Epithelial cell of proximal tubule (primary cell): ENCODE measurements at places on chromosomes 5 and 9.

GRCh38 chr5:108061941-108062340 lies 320.0 kb downstream of the FBXL17 start:
- DNase-seq = no peak

- no peak for DNase-seq
Observed at GRCh38 chr5:10775646-10776045, 14.6 kb upstream of the DAP start.

DNA sequence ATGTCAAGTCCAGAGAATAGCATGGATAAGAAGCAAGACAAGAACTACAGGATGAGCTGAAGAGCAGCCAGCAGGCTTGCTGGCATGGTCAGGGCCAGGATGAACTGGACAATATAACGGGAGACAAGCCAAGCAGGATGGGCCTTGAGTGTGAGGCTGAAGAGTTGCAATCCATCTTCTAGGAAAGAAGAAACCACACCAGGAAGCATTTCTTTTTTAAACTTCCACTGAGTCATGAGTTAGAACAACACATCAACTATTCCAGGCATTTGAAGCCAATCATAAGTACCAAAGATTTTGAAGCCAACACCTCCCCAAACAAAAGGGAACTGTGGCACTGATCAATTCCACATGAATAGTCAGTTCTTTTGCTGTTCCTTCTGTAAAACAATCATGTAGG lies 27.3 kb downstream of the SLC31A2 start:
- DNase-seq = no peak

GRCh38 chr5:169881702-169882303 lies 98.5 kb downstream of the INSYN2B start:
- DNase-seq = no peak

GRCh38 chr5:154193283-154193682 lies 2.8 kb downstream of the GALNT10 start:
- no peak for DNase-seq

DNA sequence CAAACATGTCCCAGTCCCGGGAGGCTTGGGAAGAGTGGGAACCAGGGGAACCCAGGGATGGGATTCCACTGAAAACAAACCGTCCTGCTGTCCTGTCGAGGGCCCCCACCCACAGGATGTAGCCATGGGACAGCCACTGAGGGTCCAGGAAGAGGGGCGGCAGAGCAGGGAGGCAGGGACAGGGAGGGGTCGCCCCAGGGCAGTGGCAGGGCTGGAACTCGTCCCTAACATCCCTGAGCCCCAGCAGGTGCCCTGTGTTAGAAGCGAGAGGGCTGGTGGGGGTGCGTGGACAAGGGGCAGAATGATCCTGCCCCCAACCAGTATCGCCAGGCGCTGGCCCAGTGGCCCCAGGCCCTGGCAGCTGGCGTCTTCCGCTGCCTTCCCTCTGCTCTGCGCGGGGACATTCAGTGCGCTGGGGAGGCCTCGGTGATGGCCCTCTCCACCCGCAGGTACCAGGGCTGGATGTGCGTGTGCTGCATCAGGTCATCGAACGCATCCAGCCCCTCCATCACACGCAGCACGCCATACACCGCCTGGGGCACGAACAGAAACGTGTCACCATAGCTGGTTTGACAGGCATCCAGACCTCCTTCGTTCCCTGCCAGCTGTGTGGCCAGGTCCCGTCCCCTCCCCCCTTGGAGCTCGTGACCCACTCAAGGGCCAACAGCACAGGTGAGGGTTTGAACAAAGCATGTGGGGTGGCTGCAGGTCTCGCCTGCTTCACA lies 6.6 kb downstream of the PTGES2 start:
- no peak for DNase-seq

GRCh38 chr9:4287386-4287785 lies 12.5 kb downstream of the GLIS3 start:
- no peak for DNase-seq

DNA sequence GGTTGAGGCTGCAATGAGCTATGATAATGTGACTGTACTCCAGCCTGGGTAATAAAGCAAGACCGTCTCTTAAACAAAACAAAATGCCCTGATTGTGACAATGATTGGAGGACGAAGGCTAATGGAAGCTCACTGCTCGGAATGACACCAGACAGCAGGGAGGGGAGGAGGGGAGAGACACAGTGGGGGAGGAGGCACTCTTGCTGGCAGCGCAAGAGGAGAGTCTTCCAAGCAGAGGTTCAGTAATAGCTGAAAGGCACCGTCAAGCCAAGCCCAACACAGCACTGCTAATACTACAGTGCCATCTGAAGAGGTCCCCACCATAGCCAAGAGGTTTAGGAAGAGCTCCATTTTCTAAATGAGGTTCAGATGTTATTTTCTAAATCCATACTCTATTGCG lies 102.3 kb downstream of the GLDC start:
- DNase-seq = no peak

- DNase-seq = no peak
Observed at GRCh38 chr5:115594128-115595047, 7.9 kb downstream of the TICAM2 start.

DNA sequence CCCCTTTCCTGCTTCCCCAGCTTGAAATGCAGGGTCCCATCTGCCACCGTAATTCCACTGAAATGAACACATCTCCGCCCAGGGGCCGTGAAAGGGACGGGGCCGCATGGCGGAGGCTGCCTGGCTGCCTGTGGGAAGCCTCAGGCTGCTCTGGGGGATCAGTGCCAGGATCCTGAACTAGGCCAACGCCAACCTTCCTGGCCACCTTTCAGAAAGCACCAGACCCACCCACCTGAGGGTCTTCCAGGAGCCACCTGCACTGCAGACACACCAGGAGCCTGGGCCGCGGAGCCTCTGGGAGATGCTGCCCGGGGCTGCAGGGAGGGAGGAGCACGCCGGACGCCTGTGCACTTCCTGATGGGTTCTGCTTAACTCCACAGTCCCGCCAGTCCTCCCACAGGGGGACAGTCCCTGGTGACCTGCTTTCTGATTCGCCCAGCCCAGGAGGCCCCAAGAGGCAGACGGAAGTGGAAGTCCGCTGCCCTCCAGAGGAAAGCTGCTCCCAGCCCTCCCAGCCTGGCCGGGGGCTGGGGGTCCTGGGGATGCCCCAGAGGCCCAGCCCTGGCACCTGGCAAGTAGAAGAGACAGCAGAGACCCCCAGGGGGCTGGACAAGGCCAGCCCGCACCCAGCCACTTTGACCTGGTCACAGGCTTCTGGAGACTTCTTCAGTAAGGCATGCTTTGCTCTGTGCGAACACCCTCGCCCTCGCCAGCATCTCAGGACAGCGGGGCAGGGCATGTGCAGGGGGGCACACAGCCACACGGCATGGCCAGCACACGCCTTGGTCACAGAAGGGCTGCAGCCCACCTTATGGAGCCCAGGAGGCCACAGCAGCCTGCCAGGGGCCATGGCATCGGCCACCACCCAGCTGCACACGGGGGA lies at the start of gene CARD9:
Gene CARD9 (minus strand): TSS at position 370 of the 883 bp plus-strand sequence. CDS start 1,591 bp downstream, outside the sequence.
- DNase-seq = no peak

GRCh38 chr5:74973694-74974093 lies 78.7 kb downstream of the GCNT4 start:
- no peak for DNase-seq

DNA sequence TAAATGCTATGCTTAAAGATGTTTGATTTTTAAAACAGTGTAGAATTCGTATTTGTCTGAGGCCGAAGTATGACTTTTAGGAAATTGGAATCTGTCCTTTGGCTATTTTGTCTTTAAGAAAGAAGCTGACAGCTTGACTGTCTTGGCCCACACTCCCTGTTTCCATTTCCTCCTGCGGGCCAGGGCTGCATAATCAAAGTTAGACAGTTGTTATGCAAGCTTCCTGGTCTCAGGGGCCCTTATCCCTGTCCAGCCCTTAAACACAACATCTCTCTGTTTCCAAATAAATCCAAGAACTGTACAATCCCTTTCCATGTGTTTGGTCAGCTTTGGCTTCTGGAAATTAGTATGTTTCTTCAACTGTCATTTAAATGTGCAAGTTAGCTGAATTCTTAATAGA lies 54.6 kb upstream of the ECM2 start:
- DNase-seq = no peak

DNA sequence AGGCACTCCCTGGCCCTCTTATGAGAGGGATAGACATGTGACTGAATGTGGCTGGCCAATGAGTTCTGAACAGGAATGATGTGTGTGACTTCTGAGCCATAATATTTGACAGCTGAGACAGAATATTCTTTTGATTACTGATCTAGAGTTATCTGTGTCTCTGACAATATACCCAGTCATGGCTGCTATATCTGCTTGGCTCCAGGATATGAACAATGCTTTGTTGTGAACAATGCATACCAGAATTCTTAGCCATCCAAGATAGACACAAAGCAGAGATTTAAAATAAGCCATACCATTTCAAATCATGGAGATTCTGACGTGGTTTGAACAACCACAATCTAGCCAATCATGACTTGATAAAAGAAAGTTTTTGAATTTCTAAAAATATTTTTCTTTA lies 840.3 kb upstream of the SEMA6A start:
- no peak for DNase-seq

- no peak for DNase-seq
Observed at GRCh38 chr9:38421498-38422211, 2.6 kb downstream of the IGFBPL1 start.

DNA sequence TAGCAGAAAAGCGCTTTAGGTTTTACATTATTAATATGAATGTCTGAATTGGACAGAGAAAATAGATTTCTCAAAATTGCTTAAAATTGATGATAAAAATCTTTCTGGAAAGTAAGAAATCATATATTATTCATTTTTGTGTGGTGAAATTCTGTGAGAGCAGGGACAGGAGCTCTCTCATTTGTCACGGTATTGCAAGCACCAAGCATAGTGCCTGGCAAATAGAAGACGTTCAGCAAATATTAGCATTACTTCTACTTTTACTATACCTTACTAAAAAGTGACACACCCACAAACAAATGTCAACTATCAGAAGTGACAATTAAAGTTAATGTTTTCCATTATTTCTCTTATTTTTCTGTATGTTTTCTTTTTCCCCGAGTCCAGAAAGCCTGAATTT lies 69.1 kb downstream of the XRCC4 start:
- no peak for DNase-seq

- DNase-seq = no peak
Observed at GRCh38 chr5:148486456-148486855, 102.7 kb downstream of the FBXO38 start.

- no peak for DNase-seq
Observed at GRCh38 chr5:135222771-135223170, 176.3 kb downstream of the MACROH2A1 start.

GRCh38 chr5:140345919-140346347 lies 470 bp downstream of the HBEGF start:
- no peak for DNase-seq

GRCh38 chr9:92808726-92809451 lies 44.3 kb upstream of the BICD2 start:
- no peak for DNase-seq

GRCh38 chr9:135066291-135066690 lies 21.2 kb upstream of the OLFM1 start:
- no peak for DNase-seq

- DNase-seq = no peak
Observed at GRCh38 chr5:105952875-105953274, 1717.9 kb downstream of the EFNA5 start.

GRCh38 chr5:167639766-167640165 lies 651.7 kb upstream of the WWC1 start:
- no peak for DNase-seq

- no peak for DNase-seq
Observed at GRCh38 chr9:87464992-87465378, 32.7 kb upstream of the DAPK1 start.

- DNase-seq = no peak
Observed at GRCh38 chr9:17481565-17481964, 97.3 kb upstream of the SH3GL2 start.

DNA sequence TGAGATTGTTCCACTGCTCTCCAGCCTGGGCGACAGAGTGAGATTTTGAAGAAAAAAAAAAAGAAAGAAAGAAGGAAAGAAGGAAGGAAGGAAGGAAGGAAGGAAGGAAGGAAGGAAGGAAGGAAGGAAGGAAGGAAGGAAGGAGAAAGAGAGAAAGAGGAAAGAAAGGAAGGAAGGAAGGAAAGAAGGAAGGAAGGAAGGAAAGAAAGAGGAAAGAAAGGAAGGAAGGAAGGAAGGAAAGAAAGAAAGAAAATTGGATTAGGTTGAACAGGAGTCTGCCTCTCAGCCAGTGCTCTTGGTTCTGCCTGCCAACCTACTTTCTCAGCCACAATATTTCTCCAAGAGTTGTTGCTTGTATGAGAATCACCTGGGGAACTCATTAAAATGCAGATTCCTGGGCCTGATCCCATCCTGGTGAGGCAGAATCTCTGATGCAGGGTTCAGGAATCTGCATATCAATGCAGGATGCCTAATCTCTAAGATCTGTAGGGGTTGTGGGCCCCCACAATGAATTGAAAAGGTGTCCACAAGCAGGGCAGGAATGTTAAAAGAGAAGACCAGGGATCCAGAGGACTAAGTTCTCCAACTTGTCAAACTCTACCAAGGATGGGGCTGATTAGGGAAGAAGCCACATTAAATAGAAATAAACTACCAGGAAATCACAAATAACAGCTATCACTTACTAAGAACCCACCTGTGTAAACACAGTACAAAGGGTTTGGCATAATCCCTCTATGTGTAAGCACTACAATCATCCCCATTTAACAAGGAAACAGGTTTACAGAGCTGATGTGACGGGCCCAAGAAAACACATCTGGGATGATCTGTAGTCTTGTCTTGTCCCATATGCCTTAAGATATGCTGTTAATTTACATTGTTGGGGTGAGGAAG lies 23.4 kb upstream of the GALNT10 start:
- no peak for DNase-seq

- DNase-seq = no peak
Observed at GRCh38 chr5:172659909-172660628, 19.0 kb downstream of the NEURL1B start.

GRCh38 chr9:92291577-92291976 lies 1.9 kb downstream of the IARS1 start:
- no peak for DNase-seq

- DNase-seq = no peak
Observed at GRCh38 chr9:131067625-131068024, 28.7 kb upstream of the AIF1L start.

DNA sequence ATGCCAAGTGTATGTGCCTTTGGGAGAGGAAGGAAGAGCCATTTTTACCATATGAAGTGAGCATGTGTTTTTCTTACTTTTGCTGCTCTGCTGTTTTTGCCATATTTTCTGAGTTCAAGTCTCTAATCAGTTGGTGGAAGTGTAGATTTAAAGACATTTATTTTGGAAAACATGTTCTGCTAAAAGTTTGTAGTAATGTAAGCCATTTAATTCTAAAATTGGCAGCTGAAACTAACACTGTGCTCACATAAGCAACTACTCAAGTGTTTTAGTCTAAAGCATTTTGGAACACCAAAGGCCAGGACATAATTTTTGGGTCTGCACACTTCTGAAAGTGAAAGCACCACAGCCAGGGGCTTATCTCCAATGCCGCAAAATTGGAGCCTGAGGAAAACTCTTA lies 363.4 kb upstream of the ZNF608 start:
- DNase-seq = no peak

- DNase-seq = no peak
Observed at GRCh38 chr9:121830441-121831140, 179.2 kb downstream of the DAB2IP start.

DNA sequence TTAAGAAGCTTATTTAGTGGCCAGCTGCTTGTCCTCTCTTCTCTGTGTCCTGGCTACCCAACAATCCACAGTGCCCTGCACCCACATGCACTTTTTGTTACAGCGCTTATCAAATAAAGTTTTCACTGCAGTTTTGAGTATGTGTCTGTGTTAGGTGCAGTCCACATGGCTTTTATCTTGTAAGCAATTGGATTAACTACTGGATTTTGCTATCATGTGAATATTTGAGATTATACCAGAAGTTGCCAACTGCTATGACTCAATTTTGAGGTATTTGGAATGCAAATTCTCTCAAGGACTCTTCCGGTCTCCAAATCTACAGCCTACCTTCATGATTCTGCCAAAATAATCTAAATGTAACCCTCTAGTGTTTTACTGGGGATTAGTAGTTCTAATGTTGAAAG lies 690.2 kb downstream of the NR2F1-AS1 start:
- DNase-seq = no peak
